ENCODE measurements at places on chromosomes 7 and 10. TPM values are rescaled to one million over a fixed set of nuclear protein-coding genes. Genes with fewer than 3 reads are reported as not detected.

GRCh38 chr10:50619882-50620281 is 3.9 kb downstream of the SGMS1 start:
- DNase-seq, result no peak

The EVX1 gene
- total RNA-seq, result 0.13 TPM

The CLCN1 gene
- 0.22 TPM for total RNA-seq

The MRLN gene
- not detected for total RNA-seq

DNA sequence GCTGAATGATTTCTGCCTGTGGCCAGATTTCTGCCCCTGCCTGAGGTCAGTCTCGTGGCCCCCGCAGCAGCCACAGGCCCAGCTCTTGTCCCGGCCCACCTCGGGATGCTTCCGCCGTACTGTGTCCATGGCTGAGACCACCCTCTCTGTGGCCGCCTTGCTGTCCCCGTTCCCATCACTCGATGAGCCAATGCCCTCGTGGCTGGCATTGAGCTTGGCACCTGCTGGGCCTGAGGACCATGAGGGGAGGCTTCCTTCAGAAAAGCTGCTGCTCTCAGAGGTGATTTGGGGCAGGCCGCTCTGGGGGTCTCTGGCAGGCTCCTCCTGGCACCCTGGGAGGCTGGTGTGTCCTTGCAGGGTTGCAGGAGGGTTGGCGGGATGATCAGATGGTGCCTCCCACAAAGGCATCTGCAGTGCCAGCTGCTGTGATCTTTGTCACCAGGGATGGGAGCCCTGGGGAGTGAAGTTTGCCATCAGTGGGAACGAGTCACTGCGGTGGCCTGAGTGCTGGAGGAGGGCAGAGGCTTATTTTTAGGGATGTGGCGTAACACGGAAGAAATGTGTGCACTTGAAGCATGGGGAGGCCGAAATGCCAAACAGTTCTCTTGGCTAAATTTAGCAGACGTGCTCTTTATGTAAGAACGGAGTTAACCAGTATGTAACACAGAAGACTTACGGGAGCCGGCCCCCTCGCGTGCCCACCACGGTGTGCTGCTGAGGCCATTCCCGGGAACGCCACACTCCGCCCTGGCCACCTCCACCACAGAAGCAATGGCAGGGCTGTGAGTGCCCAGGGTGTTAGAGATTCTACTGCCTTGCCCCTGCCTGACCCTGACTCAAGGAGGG is 47.7 kb downstream of the VIPR2 start:
- peak; percentile 72 for DNase-seq

- DNase-seq, result no peak
Measured at GRCh38 chr10:77625379-77625778, 12.2 kb downstream of the KCNMA1 start.

The IL15RA gene
- total RNA-seq, result 24.6 TPM

GRCh38 chr10:110076559-110077318 is 69.0 kb downstream of the ADD3 start:
- no peak for DNase-seq

DNA sequence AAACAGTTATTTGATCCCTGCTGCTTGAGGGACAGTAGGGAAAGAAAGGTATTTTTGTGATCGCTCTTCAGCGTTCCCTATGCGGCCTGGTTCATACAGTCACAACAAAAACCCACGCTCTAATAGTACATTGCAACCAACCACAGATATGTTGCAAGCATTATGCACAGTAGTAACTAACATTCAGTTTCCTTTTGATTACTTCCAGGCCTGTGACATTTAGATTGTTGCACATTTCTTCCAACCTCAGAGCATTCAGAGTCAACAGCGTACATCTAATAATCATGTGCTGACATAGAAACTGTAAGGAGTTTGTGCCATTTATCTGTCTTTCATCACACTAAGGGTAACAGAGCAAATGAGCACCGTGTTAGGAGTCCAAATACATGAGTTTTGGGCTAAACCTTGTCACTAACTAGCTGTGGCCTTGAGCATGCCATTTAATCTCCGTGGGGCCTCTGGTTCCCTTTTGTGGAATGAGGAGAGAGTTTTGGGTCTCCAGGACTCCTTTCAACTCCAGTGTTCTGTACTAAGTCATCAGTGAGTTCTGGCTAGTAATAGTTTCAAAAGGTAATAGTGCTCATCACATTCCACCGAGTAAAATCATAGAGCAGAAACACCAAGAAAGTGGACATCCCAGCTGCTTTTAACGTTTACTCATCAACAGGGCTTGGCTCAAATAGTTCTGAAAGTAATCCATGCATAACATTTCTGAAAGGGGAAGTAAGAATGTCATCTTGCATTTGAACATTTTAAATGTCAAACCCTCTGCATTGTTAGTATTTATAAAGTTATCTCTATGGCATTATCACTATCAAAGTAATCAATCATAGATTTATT is 99.0 kb upstream of the FZD1 start:
- DNase-seq, result no peak

The HOXA1 gene
- total RNA-seq, result 1.3 TPM

DNA sequence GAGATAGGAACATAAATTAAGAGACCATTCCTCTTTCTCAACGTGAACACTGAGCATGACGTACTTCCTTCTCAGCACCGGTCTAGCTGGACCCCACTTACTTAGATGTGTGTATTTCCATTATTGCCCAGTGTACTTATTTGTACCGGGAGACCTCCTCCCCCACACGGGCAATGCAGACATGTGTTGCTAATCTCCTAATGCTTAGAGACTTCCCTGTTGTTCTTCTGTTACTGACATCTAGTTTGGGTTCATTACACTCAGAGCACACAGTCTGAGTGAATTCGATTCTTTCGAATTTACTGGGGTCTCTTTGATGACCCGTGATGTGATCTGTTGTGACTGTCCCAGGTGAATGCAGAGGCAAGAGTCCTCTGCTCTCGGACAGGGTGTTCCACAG is 260.0 kb downstream of the MAD1L1 start:
- no peak for DNase-seq

DNA sequence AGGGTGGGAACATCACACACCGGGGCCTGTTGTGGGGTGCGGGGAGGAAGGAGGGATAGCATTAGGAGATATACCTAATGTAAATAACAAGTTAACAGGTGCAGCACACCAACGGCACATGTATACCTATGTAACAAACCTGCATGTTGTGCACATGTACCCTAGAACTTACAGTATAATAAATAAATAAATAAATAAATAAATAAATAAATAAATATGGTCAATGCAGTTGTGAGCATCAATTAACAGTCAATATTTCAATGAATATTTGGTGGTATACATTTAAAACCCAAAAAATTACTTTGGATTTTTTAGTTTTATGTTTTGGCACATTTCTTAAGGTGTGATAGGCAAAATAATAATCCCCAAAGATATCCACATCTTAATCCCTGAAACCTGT is 15.6 kb downstream of the TRDMT1 start:
- no peak for DNase-seq

GRCh38 chr7:99409192-99409572 is 413 bp downstream of the BUD31 start:
- no peak for DNase-seq

The CAV2 gene
- 170 TPM for total RNA-seq

DNA sequence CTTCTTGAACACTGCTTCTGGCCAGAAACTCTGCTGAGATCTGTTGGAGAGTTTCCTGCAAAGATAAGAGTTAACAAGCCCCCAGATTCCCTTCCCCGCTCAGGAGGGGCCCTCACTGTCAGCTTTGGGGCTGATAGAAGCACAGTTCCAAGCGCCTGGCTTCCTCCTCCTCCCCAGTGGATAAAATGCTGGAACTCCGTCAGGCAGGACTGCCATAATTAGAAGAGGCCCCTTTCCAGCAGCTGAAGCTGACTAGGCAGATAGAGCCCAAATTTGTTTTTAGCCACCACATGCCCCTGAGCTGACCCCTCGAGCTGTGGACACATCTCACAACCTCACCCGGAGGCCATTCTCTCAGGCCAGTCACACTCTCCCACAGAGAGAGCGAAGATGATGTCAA is 89.4 kb downstream of the TBXAS1 start:
- DNase-seq, result no peak

GRCh38 chr7:111091593-111092358 is 849 bp downstream of the LRRN3 start:
- no peak for DNase-seq

The ELN gene
- 95.5 TPM for total RNA-seq

GRCh38 chr7:107958764-107959526 is 44.0 kb downstream of the LAMB1 start:
- no peak for DNase-seq

The SPDYE8 gene
- not detected for total RNA-seq

The OPALIN gene
- total RNA-seq, result not detected

The EBF3 gene
- 28.6 TPM for total RNA-seq

GRCh38 chr10:86848747-86849146 is 92.3 kb downstream of the BMPR1A start:
- no peak for DNase-seq

The FBXL13 gene
- 0.55 TPM for total RNA-seq

- DNase-seq, result no peak
Measured at GRCh38 chr7:140223515-140224221, 46.9 kb upstream of the KDM7A start.

The TAS2R5 gene
- total RNA-seq, result 1.1 TPM

The AMPH gene
- total RNA-seq, result 16.4 TPM

DNA sequence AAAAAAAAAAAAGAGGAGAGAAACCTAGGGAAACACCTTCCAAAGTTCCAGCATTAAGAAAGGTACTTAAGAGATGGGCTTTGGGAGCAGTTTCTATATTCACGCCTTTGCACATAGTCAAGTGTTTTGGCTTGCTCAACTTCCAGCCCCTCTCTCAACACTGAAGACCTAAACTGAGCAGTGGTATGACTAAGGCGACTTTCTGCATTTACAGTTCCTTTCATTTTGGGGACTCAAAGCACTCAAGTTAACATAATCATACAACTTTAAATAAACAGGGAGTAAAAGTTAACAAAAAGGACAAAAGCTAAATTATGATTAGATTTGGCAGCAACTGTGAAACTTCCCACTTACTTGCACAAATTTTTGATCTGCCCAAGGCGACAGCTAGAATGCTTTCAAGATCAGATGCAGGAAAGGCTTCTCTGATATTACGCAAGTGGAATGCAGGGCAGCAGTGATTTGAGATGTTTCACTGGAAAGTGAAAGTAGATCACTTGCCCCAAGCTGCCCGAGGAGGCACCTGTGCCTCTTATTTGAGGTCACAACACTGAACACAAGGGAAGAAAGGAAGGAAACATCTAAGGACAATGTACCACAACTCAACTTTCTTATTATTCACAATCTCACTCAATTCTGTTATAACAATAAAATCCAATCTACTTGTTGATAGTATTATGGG is 199.5 kb downstream of the SKAP2 start:
- no peak for DNase-seq

The ANKRD61 gene
- 0.45 TPM for total RNA-seq

The PPP1R17 gene
- total RNA-seq, result not detected

The C10orf67 gene
- not detected for total RNA-seq

The TAS2R16 gene
- not detected for total RNA-seq

GRCh38 chr7:27453702-27454405 is 208.8 kb downstream of the HIBADH start:
- no peak for DNase-seq

The RAMP3 gene
- 49.2 TPM for total RNA-seq

DNA sequence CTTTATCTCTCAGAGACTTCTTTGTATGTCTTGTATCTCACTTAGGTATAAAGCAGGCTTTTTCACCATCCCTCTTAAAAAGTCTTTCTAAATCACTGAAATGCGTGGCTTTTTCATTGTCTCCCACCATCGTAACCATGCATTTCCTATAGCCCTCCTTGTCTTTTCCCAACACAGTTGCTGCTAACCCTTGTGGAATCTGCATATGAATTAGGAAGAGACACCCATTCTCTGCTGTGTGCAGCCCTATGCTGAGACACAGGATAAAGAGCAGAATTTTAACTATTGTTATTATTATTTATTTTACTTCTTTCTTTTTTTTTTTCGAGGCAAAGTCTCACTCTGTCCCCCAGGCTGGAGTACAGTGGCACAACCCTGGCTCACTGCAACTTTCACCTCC is 804.3 kb upstream of the COBL start:
- no peak for DNase-seq

DNA sequence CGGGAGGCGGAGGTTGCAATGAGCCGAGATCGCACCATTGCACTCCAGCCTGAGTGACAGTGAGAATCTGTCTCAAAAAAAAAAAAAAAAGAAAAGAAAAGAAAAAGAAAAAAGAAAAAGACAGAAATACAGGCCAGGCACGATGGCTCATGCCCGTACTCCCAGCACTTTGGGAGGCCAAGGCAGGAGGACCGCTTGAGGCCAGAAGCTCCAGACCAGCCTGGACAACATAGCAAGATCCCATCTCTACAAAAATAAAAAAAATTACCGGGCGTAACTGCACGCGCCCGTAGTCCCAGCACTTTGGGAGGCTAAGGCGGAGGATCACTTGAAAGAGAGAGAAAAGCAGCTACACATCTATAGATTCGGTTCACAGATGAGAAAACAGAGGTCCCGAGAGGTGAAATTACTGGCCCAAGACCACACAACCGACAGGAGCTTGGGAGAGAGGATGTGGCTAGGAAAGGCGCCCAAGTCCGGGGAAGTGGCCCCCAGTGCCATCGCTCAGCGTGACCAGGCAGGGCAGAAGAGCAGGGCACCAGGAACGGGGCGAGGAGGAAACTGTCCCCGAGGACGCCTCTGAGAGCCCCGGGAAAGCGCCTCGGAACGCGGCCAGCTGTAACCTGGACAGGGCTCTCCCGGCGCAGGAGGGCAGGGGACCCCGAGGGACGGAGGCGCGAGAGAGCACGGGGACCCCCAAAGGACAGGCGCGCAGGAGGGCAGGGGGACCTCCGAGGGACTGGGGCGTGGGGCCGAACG is 612 bp downstream of the SNX8 start:
- DNase-seq, result peak; percentile 90

DNA sequence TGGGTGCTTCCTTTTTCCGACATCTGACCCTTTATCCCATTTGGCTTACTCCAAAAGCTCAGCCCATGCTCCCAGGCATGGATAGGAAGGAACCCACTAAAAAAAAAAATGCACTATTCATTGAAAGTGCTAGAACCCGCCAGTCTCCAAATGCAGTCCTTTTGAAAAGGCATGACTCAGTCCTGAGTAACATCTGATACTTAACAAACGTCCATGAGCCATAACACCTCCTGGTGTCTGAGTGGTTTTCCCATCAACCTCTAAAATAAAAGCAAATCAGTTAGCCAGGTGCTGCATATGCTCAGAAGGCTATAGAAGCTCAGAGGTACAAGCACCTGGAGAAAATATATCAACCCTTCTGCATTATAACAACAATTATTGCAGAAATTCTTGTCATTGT is 45.0 kb upstream of the CACUL1 start:
- no peak for DNase-seq

GRCh38 chr10:36476399-36476798 is 649.0 kb upstream of the ANKRD30A start:
- DNase-seq, result no peak

- DNase-seq, result no peak
Measured at GRCh38 chr10:34470307-34470706, 344.8 kb downstream of the PARD3 start.
